Hepatic stellate cell (primary cell): ENCODE measurements at places on chromosomes 1 and 21.
A peak's percentile ranks its signal among the peaks of the same experiment; 100 is the strongest.

GRCh38 chr1:177969109-177969508, 749 bp downstream of the SEC16B start:
- DNase-seq = no peak

DNA sequence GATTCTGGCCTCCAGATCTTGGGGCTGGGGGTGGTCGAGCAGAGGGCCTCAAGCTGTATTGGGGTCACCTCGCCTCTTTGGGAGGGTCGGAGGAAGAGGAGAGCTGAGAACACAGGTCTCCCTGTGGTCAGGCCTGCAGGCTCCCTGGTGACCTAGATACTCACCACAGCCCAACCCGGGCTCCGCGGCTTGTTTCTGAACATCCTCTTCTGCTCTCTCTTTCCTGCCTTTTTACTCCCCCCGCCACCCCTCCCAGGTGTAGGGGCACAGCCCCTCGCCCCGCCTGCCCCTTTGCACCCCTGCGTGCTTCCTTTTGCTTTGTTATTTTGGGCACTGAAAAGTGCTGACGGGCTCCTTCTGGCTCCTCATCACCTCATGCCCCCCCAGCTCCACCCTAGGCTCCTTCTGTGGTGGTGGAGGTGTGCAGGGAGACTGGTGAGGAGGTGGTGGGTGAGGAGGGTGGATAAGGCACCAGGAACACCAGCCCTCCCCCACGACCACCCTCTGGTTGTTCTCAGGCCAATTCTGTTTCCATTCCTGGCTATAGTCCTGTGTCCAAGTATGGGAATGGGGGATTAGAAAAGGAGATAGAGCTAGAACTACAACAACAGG, 10.6 kb upstream of the LINGO4 start:
- DNase-seq = no peak

DNA sequence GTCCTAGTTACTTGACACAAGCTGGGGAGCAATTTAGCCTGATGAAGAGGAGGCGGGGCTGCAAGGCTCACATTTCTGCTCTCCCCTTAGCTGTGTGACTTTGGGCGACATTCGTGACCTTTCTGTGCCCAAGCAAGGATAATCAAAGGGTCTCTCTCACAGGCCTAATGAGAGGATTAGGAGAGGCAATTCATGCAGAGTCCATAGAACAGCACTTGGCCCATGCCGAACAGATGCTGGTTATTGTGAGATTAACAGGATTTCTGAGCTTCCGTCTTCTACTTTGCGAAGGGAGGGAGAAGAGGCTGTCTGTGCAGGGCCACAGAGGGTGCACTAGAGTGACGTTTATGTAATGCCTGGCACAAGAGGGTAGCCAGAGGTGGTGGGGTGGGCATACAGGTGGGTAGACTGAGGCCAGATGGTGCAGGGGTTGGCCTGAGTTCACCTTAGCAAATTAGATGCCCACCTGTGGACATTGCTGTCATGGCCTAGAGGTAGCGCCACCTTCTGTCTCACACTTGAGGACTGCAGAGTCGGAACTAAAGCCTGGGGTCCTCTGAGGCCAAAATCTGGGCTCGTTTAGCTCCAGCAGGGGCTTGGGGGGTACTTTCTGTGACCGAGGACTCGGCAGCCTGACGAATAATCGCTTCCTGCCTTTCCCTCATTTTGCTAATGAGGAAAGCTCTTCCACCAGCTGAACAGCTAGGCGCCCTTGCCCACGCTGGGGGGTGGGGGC, 18.6 kb downstream of the ACTL8 start:
- DNase-seq = no peak

GRCh38 chr1:160459056-160459455, 58.7 kb downstream of the VANGL2 start:
- no peak for DNase-seq

DNA sequence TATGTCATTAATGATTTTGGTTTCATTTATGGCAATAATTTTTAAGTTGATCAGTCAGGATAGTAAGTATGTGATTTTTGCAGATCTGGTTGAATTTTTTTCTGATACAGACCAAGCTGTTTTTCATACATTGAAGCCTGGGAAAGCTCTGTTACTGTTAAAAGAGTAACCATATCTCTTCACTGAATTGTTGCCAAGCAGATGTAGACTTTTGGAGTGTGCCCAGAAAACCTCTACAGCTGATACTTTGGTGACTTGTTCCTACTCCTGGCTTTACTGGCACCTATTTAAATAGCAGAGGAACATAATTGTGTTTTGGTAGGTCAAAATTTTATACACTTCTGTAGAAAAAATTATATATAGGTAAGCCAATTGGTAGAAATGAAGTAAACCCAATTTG, 49.4 kb downstream of the NFIA start:
- no peak for DNase-seq

GRCh38 chr1:38962560-38962959, 20.9 kb upstream of the RHBDL2 start:
- no peak for DNase-seq

- no peak for DNase-seq
These were observed 515.3 kb upstream of the NR5A2 start for GRCh38 chr1:199512037-199512710.

- no peak for DNase-seq
These were observed 2.1 kb upstream of the MACO1 start for GRCh38 chr1:25428475-25429166.

DNA sequence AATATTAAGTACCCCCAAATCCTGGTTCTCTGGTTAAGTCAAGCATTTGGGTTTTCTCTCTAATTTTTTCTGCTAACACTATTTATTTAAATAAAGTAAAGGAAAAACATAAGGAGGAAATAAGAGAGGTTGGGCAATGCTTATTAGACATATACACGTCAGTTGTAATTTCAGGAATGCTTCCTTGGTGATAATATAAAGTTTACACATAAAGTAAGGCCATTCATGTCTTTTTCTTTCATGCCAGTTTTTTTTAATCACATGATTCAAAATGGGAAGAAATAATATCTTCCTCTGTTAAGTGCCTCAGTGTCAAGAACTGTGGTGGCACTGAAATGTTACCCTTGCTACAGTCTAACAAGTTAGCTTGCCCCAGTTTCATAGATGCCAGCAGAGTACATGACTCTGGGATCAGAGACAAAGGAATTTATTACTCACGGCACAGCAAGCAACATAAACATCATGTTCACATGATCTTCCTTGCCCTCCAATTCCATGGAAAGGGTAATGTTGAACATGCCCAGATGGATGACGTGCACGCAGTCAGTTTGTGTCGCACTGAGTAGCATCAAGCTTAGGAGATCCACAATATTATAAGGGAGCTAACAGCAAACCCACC, 184.9 kb downstream of the PLA2G4A start:
- no peak for DNase-seq

DNA sequence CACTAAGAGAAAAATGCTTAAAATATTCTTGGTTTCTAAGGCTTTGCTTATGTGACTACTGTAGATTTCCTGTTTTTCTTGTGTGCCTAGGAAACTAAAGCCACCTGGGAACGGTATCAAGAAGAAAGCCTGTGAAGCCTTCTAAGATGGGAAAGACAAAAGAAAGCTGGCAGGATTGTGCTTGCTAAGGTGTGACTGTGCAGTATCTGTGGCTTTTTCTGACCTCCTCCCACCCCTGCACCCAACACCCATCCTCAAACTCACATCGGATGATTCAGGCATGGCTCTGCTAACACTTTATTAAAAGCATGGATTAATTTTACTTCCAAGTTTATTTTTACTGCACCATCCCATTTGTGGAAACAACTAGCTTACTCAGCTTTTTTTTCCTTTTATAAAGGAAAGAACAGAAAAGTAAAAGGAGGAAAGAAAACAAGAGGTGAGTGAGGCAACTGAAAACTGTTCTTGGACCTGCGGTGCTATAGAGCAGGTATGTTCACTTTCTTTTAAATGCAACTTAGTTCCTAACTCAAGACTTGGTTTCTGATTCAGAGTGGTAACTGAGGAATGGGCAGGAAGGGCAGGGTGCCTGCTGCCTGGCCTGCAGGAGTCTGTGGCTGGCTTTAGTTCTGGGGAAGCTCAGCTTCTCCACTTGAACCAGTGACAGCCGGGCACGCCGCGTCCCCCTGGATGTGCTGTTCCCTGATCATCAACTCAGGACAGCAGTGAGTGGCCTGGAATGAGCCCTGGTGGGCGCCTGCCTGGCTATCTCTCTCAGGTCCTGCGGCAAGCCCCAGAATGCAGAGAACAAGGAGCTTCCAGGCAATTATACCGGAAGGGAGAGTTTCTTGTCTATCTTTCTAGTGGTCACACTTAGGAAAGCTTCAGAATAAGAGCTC, at the start of gene GBP6:
Gene GBP6 (plus strand): TSS at position 422 of the 899 bp plus-strand sequence. CDS start 4,493 bp downstream, outside the sequence.
- no peak for DNase-seq

GRCh38 chr21:36728371-36729111, 29.6 kb downstream of the SIM2 start:
- DNase-seq = no peak

GRCh38 chr1:155640367-155640766, 30.3 kb downstream of the MSTO1 start:
- DNase-seq = no peak

DNA sequence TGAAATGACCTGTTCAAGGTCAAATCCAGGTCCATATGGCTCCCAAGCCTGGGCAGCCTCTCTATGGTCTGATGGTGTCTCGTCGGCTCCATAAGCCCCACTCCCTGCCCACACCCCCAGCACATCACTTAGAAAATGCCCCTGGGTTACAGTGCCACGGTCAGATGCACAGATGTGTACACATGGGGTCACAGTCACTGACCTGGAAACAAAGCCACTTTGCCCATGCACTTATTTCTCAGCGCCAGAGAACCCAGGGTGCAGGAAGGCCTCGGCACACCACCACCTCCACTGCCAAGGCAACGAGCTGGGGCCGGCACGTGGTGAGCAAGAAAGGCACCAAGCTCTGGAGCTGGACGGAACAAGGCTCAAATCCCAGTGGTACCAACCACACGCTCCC, 24.7 kb downstream of the IFFO2 start:
- no peak for DNase-seq

- peak; percentile 31 for DNase-seq
These were observed 56.2 kb downstream of the FCRL5 start for GRCh38 chr1:157496121-157496526.

DNA sequence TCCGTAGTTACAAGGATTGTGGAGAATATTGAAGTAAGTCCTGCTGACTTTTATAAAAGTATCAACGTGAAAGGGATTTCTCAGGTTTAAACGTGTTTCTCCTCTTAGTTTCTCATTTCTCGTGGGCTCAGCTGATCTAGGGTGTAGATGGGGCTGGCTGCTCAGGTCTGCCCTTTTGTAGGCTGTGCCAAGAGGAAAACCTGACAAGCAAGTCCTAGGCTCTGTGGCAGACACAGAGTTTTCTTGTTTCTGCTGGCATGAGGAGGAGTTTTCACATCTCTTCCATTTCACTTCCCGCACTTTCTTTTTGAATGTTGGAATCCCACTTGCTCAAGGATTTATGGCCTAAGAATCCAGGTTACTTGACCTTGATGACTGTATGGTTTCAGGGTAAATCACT, 14.8 kb downstream of the VPS13D start:
- no peak for DNase-seq

GRCh38 chr1:200588698-200589097, 31.9 kb downstream of the KIF14 start:
- DNase-seq = no peak

DNA sequence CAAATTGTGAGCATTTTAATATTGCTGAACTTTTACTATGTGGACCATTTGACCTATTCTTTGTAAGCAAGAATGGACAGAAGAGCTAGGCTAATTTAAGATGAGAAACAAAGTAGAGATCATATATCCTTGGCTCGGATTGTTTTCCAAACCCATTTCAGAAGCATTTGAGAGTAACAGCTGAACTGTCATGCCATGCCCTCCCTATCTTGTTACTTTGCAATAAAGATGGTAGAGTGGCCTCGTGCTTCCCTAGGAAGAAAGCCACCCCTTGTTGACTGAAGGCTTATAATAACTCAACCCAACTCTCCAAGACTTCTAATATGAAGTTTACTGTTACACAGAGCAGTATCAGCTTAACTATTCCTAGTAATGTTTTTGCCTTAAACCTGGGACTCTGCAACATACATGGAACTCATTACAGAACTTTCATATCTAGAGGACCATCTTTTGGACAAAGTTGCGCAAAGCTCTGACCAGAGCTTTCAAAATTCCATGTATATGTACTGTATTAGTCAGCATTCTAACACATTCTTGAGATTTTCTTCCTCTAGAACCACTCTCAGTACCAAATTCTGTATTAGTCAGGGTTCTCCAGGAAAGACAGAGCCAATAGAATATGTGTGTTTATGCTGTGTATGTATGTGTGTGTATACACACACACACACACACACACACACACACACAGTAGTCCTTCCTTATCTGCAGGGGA, 68.7 kb downstream of the ADAMTS1 start:
- DNase-seq = peak; percentile 27

GRCh38 chr1:15146142-15146680, 7.3 kb upstream of the TMEM51 start:
- DNase-seq = no peak

DNA sequence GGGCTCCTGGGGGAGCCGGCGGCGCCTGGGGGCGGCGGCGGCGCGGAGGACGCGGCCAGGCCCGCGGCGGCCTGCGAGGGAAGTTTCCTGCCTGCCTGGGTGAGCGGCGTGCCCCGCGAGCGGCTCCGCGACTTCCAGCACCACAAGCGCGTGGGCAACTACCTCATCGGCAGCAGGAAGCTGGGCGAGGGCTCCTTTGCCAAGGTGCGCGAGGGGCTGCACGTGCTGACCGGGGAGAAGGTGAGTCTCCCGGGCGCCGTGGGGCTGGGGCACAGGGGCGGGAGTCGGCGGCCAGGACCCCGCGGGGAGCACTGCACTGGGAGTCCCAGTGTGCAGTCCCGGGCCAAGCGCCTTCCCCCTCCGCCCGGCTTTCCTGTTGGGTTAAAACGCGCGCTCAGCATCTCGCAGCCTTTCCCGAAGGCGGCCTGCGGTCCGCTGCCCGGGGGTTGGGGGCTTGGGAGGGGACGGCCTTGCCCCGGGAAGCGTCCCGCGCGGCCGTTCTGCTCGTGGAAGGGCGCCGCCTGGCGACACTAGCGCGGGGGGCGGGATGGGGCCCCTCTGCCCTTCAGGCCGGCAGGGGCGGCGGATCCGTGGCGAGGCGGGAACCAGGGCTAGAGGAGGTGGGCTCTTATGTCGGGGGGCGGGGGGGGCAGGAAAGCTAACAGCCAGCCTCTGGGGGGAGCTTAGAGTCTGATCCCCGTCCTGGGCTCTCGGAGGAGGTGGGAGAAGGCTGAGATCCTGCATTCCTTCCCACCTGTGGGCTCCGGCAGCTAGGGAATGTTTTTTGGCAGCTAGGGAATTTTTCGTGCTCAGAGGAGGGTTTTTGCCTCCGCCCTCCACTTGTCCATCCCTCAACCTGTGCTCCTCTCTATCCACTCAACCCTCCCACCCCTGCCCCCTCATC, 1.1 kb downstream of the HUNK start:
- no peak for DNase-seq

DNA sequence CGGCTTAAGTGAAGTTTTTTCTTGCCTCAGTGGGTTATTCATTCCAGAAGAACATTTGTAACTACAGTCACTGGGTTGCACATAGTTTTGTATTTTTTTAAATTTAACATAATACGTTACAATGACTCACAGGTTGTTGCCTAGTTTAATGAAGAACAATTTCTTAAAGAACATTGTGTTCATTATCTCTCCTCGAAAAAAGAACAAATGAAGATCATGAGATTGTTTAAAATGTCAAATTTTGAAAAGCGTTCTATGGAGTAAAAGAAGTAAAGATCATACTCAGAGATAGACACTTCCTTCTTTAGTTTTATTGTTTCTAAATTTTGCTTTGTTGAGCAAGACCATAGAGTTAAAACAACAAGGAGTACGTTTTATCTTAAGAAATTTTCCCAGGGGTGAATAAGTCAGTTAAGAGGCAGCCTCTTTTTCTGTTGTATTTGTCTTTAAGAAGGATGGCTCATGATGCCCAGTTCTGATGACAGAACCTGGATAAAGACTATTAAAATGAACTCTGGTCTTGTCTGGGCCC, 10.5 kb upstream of the SLAMF1 start:
- no peak for DNase-seq
